ENCODE measurements at places on chromosomes 3 and 15. TPM values are rescaled to one million over a fixed set of nuclear protein-coding genes. Genes with fewer than 3 reads are reported as not detected.

- no peaks in the 10 kb centered on the region for H3K27me3 ChIP-seq
- no peak overlapping the region for H3K4me3 ChIP-seq
- peaks cover 19% of the 10 kb centered on the region for H3K4me1 ChIP-seq
- H3K27ac ChIP-seq, result no peak overlapping the region
- no peaks in the 10 kb centered on the region for H3K36me3 ChIP-seq
Observed at GRCh38 chr3:129023008-129023358, 21.9 kb downstream of the EFCC1 start.

- H3K4me3 ChIP-seq, result no peak overlapping the region
- H3K27ac ChIP-seq, result no peak overlapping the region
- H3K4me1 ChIP-seq, result peaks cover 5% of the 10 kb centered on the region
- no peaks in the 10 kb centered on the region for H3K36me3 ChIP-seq
Observed at GRCh38 chr15:89395996-89396395, 61.4 kb upstream of the POLG start.

DNA sequence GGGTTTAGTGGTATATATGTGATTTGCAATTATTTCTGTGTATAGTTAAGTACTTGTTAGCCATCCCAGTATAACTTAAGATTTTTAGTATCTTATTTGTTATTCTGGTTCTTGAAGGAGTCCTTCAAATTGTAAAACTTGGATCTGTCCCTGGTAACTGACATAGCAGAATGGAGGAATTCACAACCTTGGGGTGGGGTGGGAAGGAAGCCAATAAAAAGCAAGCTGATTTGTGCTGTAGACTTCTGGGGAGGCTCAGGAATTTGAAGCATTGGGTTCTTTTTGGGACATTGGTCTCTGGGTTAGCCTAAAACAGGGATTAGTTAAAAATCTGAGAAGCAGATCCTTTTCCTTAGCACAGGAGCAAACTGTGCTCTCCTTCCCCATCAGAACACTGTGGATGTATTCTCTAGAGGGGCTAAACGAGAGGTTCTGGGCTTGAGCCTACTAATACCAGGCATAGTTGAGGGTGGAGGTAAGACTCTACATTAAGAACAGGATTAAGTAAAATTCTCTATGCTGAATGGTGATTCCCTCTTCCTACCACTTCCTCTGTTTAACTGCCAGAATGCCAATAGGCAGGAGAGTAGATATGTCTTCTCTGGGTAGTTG lies 42.2 kb downstream of the GMPS start:
- no peak overlapping the region for H3K27ac ChIP-seq
- DNase-seq, result no peak
- H3K4me1 ChIP-seq, result peaks cover 25% of the 10 kb centered on the region
- no peaks in the 10 kb centered on the region for H3K27me3 ChIP-seq

- no peaks in the 10 kb centered on the region for H3K36me3 ChIP-seq
- H3K4me3 ChIP-seq, result no peak overlapping the region
- H3K27ac ChIP-seq, result no peak overlapping the region
- peaks cover 2% of the 10 kb centered on the region for H3K4me1 ChIP-seq
- H3K27me3 ChIP-seq, result no peaks in the 10 kb centered on the region
- DNase-seq, result no peak
Observed at GRCh38 chr15:23538648-23539047, 26.8 kb upstream of the MKRN3 start.

The GOLGA8K gene
- total RNA-seq, result 0.77 TPM
